Activated CD4-positive, CD25-positive, alpha-beta regulatory T cell (primary cell): ENCODE measurements at places on chromosomes 5 and 9.

DNA sequence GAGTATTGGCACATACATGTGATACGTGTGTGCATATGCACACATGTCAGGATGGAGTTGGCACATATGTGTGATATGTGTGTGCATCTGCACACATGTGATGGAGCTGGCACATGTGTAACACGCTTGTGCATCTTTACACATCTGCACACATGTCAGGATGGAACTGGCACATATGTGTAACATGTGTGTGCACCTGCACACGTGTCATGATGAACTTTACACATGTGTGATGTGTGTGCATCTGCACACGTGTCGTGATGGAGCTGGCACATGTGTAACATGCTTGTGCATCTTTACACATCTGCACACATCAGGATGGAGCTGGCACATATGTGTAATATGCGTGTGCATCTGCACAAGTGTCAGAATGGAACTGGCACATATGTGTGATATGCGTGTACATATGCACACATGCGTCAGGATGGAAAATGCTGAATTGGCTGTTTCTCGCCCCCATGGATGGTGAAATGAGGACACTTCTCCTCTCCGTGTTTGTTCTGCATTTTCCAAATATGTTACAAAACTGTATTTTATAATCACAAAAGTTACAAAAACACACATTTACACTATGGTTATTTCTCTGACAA lies 16.3 kb upstream of the SLC6A19 start:
- DNase-seq = no peak

- no peak for DNase-seq
Observed at GRCh38 chr9:128428644-128429512, 8.2 kb downstream of the CERCAM start.

DNA sequence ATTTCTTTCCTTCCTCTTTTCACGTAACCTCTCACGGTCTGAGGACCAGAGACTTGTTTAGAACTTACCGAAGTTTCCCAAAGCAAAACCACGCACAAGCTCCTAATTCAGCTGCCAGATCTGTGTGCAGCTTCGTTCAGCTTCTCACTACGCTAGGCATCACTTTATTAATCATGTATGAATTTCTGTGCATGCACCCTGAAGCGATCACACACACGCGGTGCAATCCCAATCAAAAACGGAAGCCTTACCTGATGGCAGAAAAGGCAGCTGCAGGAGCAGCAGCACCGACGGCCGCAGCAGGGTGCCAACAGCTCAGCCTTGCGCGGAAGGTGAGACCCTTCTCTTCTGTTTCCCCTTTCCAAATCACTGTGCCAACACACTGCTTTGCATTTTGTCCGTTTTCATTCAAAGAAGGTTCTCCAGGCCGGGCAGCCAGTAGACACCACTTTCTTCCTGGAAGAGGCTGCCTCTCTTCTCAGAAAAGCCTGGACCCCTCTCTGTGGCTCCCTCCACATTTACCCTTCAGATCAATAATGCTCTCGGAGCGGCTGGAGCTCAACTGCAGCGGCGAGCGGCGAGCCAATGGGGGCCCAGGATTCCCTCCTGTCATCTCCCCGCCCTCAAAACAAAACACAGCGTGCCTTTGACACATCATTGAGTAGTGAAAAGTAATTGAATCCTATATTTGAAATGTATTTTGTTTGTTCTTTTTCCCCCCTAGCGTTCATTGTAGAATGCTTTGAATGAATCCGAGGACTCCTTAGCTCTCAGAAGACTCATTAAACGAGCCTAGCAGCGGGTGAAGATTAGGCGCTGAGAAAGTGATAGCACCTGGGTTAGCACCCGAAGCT lies at the start of gene CDH12:
CDH12 (minus strand) TSS at position 538 of the 854 bp plus-strand sequence.
- DNase-seq = no peak

GRCh38 chr9:84652496-84653120 lies 16.9 kb upstream of the NTRK2 start:
- no peak for DNase-seq

DNA sequence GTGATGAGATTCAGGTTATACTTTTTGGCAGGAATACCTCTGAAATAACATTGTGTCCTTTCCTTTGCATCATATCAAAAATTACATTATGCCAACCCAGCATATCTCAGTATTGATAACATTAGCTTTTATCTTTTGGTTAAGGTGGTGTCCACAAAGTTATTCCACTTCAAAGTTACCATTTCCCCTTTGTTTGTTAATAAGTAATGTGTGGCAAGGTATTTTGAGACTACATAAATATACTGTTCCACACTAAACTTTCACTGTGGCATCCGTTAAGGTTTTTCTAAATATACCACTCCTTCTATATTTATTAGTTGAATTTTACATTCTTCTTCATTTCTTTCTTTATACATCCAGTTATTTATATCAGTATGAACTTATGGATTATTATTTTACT lies 14.1 kb upstream of the ARHGEF37 start:
- no peak for DNase-seq

GRCh38 chr9:27377147-27377807 lies 80.3 kb upstream of the EQTN start:
- no peak for DNase-seq

DNA sequence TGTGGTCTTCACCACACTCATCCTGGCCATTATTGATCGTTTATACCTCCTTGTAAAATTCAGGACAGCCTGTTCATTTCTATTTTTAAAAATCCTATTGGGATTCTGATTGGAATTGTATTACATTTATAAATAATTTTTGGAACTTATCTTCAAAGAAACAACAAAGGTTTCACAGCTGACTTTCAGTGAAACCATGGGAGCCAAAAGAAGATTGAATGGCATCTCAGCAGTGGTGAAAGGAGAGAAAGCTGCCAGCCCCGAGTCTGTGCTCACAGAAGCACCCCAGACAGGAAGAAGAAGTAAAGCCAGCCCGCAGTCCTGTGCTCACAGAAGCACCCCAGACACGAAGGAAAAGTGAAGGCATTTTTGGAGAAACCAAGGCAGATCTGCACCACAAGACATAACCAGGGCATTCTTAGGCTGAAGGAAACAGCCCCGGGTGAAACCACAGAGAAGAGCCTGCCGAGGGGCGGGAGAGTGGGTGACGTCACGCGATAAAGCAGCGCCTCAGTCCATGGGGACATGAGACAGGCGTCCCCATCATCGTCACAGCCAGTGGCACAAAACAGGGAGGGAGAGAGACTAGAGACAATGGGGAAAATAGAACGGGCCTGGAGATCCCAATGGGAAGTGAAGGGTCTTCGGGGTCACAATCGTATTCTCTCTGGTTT lies 42.5 kb upstream of the SLC9A3 start:
- no peak for DNase-seq

DNA sequence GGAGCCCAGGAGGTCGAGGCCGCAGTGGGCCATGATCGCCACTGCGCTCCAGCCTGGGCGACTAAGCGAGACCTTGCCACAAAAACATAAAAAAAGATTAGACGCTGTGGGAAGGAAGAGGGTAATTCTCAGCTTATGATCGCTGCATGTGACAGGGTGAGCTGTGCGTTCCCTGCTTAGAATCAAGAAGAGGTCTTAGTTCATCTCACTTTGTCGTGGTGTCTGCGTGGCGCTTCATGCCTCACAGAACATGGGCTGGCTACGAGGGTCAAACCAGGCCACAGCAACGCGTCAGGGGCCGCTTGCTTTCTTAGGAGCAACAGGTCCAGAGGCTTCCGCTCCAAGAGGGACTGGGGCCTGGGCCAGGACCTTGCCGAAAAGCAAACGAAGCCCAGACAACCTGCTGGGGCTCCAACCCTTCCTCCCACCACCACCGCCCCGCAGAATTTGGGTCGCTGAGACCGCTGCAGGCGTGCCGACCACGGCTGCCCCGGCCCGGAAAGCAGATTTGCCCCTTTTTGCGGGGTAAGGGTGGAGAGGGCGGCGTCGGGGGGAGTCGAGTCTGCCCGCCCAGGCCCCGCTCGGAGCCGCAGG lies 10.0 kb upstream of the GRIN1 start:
- no peak for DNase-seq

DNA sequence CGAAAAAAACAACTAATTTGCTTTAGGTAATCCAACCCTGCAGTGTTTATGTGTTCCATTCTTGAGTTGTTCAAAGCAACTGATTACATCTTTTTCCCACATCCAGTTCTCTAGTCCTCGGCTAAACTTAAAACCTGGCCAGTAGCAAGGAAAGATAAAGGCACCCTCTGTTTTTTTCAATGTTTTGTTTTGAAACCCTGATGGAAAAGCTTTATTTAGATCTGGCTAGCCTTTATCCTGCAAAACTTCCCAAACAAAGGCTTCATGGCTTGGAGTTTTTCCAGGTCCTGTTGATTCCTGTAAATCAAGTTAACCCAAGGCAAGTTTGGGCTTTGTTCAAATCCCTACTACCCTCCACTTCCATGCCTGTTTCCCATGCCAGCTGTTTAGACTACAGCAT lies 105.1 kb downstream of the CEMIP2 start:
- DNase-seq = no peak

GRCh38 chr9:22033012-22033630 lies 24.0 kb upstream of the CDKN2B start:
- no peak for DNase-seq

DNA sequence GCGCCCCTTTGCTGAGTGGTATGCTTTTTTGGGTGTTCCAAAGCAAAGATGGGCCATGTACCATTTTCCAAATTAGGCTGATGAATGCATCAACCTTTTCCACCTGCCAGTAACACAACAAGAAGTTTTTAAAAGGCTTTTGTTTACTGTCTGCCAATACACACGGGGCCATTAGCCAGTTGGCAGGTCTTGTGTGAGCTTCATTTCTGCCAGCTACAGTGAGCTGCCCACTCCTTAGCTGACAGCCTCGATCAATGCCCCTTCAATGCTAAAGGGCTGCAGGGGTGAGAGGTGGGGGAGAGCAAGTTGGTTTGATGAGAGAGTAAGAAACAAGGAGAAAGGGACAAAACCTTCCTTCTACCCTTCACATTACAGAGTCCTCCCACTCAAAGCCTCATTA lies 128.7 kb downstream of the C5orf15 start:
- DNase-seq = no peak

GRCh38 chr5:134083517-134083916 lies 31.0 kb upstream of the TCF7 start:
- no peak for DNase-seq

- no peak for DNase-seq
Observed at GRCh38 chr5:143772621-143773020, 39.3 kb upstream of the HMHB1 start.

GRCh38 chr5:109225716-109226625 lies 183.8 kb downstream of the PJA2 start:
- DNase-seq = no peak

GRCh38 chr9:20447291-20447690 lies 175.0 kb downstream of the MLLT3 start:
- no peak for DNase-seq

DNA sequence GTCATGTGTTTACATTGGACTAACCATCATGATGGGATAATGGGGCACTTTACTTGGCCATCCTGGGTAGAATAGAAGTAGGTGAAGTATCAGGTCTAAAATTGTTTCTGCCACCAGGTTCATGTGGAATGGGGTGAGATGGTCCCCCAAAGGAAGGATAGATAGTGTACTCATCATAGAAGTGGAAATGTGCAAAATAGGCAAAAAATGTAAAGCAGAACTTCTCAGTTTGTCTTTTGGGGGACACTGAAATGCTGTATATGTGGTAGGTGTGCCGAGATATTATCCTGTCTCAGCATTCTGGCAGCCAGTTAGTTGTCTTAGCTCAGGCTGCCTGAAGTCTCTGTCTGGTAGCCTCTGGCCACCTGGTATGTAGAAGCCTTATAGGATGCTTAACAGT lies 107.6 kb downstream of the FOCAD start:
- DNase-seq = no peak

DNA sequence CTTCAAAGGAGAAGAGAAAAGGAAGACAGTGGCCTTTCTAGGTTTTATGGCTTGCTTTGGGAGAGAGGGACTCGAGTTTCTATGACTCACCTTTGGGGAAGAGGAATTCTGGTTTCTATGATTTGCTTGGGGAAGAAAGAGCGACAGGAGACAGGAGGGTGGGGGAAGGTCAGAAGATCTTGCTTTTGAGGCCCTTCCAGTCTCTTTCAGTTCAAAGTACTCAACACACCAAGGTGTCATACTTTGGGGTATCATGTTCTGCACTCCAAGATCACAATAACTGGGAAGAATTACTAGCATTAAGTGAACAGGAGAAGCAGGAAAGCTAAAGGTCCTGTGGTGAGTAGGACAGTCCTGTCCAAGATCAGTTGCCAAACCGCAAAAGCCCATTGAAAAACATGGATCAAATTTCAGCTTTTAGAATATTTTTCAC lies 324.5 kb downstream of the ARHGEF28 start:
- no peak for DNase-seq

GRCh38 chr5:115599924-115600323 lies 2.4 kb downstream of the TICAM2 start:
- no peak for DNase-seq

- no peak for DNase-seq
Observed at GRCh38 chr5:57174128-57174889, 450 bp downstream of the GPBP1 start.

DNA sequence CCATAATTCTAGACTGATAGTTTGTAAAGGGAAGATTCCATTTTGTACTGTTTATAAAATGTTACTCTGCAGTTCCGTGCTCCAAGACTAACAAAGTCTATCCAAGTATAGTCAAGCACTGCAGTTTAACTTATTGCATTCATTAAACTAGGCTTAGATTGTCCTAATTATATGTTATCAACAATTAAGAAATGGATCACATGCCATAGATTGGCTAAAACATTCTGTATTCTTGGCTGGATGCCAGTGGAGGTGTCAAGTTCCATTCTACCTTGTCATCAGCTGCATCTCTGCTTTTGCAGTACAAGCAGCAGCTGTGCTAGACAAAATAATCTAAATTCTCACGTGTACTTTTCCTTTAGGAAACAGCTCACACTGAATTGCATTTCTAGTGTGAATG lies 69.4 kb upstream of the MEF2C start:
- DNase-seq = no peak

- DNase-seq = no peak
Observed at GRCh38 chr9:1997646-1998045, 17.5 kb upstream of the SMARCA2 start.

DNA sequence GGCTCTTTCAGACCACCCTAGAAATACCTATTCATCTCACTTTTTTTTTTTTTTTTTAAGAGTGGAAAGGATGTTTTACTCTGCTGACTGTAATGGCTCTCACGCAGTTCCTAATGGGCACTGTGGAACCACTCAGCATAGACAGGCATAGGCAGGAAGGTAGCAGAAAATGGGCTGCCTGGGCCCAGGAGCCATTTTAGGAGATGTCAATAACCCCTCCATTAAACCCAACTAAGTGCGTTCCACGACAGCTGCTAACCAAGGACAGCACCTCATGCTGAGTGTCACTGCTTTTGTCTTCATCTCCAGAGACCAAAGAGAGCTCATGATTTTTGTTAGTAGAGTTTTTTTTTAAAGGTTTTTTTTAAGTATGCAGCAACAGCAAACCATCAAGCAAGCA lies 15.3 kb downstream of the MAP1B start:
- DNase-seq = no peak

- no peak for DNase-seq
Observed at GRCh38 chr5:95102080-95102479, 182.8 kb downstream of the MCTP1 start.
